ENCODE measurements at places on chromosomes 5 and 9.

GRCh38 chr9:138071292-138071691 lies 193.7 kb downstream of the CACNA1B start:
- DNase-seq, result no peak

DNA sequence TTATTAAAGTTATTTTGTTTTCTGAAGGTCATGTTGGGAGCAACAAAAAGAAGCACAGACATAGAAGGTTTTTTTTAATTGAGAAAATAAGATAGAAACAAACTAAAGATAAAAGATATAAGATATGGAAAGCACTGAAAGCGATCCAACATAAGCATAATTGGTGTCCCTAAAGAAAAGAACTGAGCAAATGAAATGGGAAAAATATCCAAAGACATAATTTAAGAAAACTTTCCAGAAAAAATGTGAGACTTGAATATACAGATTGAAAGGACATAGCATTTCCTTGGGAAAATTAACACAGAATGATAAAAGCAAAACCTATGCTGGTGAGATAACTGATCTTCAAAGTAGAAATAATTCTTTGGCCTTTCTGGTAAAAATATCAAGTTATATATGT lies 289.3 kb downstream of the KIAA0825 start:
- no peak for DNase-seq

DNA sequence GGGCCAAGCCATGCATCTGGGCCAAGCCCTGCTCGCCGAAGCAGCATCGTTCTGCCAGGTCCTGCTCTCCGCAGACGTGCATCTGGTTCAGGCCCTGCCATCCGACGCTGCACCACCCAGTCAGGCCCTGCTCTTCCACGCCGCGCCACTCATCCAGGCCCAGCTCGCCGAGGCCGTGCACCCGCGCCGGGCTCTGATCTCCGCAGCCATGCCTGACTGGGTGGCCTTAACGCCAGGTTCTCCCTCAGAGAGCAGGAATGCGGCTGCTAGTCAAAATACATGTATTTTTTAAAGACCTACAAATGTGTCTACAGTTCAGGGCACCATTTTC lies 891.1 kb upstream of the CTNND2 start:
- DNase-seq, result no peak

DNA sequence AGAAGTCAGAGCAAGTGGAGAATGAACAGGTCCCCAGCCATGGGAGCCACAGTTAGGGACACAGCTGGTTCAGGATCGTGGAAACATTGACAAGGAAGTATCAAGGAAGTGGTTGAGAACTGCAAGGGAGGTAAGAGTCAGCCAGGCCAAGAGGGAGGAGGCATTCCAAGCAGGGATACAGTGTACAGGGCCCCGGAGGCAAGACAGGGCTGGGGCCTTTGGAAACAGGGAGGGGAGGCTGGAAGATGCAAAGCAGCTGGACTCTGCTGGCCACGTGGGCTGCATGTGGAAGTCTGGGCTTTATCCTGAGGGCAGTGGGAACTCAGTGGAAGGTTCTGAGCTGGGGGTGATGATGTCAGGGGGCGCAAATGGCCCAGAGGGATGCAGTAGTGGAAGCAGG lies 14.2 kb downstream of the CCDC180 start:
- no peak for DNase-seq

DNA sequence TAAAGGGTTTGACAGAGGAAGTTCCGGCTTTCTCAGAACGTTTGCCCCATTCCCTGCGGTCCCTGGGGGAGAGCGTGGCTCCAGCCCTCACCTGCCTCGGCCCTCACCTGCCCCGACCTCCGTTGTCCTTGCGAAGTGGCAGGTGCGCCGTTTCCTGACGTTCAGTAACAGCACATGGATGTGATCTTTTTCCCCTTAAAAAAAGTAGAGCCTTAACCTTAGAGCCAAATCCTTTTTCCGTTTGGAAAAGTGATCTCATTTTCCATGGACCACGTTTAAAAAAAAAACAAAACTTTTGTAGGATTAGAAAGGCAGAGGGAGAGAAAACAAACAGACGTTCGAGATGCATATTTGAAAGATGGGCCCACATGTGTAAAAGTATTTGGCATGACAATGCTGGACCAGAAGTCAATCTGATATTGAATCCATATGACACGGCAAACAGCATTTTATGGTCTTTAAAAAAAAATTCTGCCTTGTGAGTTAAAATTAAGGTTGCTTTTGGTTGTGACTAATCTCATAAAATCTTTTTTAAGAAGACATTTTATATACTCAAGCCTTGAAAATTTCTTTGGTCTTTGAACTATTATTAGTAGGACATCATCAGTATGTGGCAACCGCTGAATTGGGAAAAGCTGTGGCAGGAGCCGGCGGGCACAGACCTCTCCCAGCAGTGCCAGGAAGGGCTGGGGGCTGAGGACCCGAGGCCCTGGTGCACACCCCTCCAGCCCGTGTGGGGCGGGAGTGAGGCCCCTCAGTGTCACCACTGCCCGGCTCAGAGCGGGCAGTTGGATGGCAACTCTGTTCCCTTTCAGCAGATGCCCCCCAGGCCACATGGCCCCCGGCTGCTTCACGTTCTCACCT lies 42.5 kb upstream of the EXOC3 start:
- DNase-seq, result no peak

- no peak for DNase-seq
Measured at GRCh38 chr5:94288937-94289336, 329.5 kb downstream of the KIAA0825 start.
